ENCODE measurements at places on chromosomes 6 and 20.

DNA sequence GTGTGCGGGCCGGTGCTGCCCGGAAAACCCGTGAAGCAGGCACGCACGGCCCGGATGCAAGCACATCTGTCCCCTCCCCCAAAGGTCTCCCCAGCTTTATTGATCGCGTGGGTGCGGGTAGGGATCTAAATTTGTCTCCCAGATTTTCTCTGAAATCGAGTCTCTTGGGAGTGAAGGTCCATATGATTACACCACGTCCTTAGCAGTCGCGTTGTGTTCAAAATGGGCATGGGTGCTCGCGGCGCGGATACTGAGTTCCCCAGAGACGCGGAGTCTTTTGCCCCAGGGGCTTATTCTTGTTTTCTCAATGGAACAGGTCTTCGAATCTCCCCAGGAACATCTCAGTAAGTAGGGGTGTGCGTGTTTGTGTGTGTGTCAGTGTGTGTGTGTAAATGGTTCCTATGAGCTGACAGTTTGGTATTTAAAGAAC, 2.8 kb upstream of the ZNF292 start:
- no peak for DNase-seq

DNA sequence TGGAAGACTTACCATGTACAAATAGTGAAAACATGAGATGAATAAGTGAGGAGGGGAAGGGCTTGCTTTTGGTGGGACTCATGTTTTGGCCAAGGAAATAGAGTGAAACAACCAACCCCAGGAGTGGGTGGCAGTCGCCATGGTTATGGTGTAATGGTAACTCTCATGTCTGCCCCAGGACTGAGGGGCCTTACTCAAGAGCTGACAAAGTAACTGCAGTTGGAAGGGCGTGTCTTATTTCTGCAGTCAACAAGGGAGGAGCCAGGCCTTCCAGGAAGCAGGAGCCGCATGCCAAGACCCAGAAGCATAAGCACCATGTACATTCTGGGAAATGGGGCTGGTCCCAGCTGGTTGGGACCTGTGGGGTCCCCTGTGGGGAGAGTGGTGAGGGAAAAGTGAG, 108.5 kb downstream of the UNC5CL start:
- DNase-seq = no peak

- no peak for DNase-seq
Observed at GRCh38 chr6:167073679-167074274, 49.1 kb upstream of the CCR6 start.

- DNase-seq = no peak
Observed at GRCh38 chr20:17934141-17934862, 34.3 kb downstream of the SNX5 start.

DNA sequence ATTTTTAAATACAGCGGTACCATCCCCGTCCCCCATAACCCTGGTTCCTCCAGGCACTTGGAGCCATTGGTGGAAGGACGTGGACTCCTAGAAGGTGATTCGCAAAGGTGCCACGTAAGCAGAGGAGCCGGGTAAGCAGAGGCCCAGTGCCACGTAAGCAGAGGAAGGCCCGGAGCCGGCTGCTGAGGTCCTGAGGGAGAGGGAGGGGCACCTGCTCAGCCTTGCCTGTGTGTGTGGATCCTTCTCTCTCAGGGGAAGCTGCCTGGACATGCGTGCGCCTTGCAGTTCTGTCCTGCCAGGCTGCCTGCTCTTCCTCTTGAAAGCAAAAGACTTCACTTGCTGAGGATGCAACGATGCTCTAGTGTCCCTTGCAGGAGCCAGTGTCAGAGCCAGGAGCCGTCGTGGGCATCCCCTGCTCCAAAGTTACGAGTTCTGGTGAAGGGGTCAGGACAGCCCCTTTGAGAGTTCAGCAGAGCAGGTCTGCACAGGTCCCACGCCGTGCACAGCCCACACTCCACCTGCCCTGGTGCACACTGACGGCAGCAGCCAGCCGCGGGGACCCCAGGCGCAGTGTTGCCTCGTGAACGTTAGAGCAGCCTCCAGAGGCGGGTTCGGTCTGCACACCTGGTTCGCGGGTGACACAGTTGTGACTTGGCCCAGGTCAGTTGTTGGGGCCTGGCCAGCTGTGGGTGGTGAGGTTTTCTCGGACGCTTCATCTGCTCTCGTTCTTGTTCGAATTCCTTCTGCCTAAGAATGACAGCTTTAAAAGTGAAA, 1.9 kb upstream of the NKAIN4 start:
- DNase-seq = no peak

- no peak for DNase-seq
Observed at GRCh38 chr6:34142061-34142998, 3.6 kb downstream of the GRM4 start.

- no peak for DNase-seq
Observed at GRCh38 chr6:88167352-88167937, 1.3 kb upstream of the CNR1 start.

GRCh38 chr6:65501045-65501444, 206.0 kb downstream of the EYS start:
- no peak for DNase-seq

- no peak for DNase-seq
Observed at GRCh38 chr6:116405652-116406356, 35.1 kb downstream of the DSE start.

- DNase-seq = no peak
Observed at GRCh38 chr6:85278466-85279035, 171.3 kb upstream of the NT5E start.

DNA sequence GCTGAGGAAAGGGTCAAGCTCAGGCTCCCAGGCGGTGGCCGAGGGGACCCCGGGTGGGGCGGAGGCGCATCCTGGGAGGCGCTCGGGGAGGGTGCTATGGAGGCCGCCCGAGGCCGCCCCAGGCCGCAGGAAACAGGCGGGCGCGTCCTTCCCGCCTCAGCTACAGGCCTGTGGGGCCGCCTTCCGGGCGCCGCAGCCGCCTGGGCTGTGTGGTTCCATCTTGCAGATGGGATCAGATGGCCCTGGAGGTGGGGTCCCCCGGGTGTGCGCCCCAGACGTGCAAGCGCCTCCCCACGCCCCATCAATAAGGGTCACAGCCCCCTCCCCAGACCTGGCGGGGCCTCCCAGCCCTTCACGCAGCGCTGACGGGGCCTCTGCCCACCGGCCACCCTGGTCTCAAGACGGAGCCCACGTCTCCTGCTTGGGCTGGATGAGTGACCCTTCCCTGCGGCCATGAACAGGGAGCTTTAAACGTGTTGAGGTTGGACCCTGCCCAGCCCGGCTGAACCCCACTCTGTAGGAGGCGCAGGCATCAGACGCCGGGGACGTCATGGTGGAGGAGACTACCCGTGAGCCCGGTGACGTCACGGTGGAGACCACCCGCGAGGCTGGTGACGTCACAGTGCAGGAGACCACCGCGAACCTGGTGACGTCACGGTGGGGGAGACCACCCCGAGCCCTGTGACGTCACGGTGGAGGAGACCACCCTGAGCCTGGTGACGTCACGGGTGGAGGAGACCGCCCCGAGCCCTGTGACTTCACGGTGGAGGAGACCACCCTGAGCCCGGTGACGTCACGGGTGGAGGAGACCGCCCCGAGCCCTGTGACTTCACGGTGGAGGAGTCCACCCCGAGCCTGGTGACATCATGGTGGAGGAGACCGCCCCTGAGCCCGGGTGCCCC, 267.0 kb downstream of the DLL1 start:
- DNase-seq = no peak

- no peak for DNase-seq
Observed at GRCh38 chr6:4751823-4752464, 24.3 kb upstream of the CDYL start.

DNA sequence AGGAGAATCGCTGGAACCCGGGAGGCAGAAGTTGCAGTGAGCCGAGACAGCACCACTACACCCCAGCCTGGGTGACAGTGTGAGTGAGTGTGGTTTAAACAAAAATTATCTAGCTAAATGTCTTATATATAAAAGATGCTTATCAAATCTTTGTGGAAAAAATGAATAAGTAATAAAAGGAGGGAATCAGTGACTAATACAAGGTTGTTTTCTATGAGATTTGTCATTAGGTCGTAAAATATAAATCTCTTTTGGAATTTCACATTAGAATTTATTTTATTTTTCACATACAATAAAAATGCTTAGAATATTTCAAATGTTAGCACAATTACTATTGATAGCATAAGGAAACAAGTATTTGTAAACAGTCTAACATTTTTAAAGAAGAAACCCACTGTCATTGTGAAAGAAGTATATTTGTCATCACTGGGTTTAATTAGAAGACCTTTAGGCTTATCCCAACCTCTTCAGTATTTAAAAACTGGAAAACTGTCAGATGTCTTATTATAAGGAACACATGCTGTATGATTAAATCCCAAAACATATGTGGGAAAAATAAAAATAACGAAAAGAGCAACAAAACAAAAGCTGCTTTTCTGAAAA, 47.1 kb downstream of the ASCC3 start:
- DNase-seq = no peak

- no peak for DNase-seq
Observed at GRCh38 chr20:50378170-50379000, 131.8 kb upstream of the PTPN1 start.

- no peak for DNase-seq
Observed at GRCh38 chr20:58492074-58492718, 23.0 kb downstream of the APCDD1L start.

GRCh38 chr6:144742779-144743178, 457.6 kb downstream of the UTRN start:
- DNase-seq = no peak

DNA sequence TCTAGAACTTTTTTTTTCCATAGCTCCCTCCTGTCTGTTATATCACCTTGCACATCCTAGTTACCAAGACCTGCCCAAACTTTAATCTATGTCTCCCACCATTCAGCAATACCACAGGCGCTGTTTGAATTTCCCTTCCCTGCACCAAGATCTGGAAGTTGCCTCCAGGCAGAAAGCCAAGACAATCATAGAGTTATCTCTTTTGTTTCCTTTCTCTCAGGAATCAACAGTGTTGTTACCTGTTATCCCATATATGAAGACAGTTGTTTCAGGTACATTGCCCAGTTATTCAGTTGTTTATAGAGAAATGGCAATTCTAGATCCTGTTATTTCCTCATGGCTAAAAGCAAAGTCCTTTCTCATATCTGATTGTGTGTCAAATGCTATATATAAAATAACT, 63.2 kb downstream of the PDSS2 start:
- no peak for DNase-seq

DNA sequence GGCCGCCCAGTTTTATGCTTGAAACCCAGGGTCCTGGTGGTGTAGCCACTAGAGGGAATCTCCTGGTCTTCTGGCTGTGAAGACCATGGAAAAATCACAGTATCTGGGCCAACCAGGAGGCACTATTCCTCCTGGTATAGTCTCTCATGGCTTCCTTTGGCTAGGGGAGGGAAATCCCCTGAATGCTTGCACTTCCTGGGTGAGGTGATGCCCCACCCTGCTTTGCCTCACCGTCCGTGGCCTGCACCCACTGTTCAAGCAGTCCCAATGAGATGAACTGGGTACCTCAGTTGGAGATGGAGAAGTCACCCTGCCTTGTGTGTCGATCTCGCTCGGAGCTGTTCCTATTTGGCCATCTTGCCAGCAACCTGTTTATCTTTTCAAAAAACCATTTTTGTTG, 10.1 kb upstream of the ZNF337 start:
- DNase-seq = no peak
